ENCODE measurements at places on chromosomes 4 and X. TPM values are rescaled to one million over a fixed set of nuclear protein-coding genes. Genes with fewer than 3 reads are reported as not detected.

SMIM10 gene
- not detected for total RNA-seq

WDFY3 gene
- 2.1 TPM for total RNA-seq

DNA sequence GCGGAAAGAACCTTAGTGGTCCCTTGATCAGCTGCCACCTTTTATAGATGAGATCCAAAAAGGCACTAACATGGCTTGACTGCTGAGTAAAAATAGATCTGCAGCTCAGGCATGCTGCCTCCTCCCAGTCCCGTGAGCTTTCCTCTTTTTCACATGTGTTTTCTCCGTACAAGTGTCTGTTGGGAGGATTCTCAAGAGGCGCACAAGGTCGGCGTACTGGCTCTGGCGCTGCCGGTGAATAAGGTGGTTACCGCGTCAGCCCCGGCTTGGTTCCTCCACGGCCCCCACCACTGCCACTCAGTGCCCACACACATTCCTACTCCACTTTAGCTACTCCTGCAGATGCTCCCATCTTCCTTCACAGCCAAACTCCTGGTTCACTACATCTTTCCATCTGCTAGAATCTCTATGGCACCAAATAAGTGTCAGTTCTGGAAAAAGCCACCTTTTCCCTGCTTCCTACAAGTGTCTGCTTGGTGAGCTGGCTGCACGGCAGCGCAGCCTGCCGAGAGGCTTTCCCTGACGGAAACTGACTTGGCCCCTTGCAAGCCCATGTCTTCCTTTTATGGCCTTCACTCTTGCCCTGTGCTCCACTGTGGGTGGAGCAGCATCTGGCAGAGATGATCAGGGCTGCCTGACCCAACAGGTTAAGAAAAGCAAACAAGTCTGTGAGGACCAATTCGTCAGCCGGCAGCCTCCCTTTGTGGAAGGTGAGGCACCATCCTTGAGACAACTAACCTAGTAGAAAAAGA, 99.8 kb downstream of the KLHL8 start:
- peaks cover 34% of the 10 kb centered on the region for H3K36me3 ChIP-seq
- peaks cover 15% of the 10 kb centered on the region for H3K4me1 ChIP-seq
- no peaks in the 10 kb centered on the region for H3K27me3 ChIP-seq
- no peak for DNase-seq
- H3K27ac ChIP-seq, result no peak overlapping the region

GRCh38 chr4:163866728-163867315, 372.3 kb downstream of the TMA16 start:
- H3K27me3 ChIP-seq, result no peaks in the 10 kb centered on the region
- no peaks in the 10 kb centered on the region for H3K36me3 ChIP-seq
- no peak for DNase-seq
- no peaks in the 10 kb centered on the region for H3K4me1 ChIP-seq

DNA sequence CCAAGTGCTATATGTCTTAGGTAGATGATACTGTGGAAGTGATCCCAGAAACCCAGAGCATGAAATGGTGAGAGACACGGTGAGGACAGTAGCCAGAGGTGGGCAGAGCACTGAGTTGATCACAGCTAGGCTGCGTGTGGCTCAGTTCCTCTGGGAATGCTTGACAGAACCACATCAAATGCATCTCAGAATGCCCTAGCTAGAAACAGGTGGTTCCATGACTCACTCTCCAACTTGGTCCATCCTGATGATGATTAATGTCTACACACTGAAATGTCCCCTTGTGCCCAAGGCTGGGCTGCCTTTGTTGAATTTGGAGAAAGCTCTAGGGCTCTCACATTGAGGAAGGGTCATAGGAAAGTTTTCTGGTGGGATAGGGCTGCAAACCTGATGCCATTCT, 113.6 kb downstream of the ZNF518B start:
- H3K4me3 ChIP-seq, result no peak overlapping the region
- no peaks in the 10 kb centered on the region for H3K36me3 ChIP-seq
- no peaks in the 10 kb centered on the region for H3K4me1 ChIP-seq
- no peak for DNase-seq
- no peaks in the 10 kb centered on the region for H3K27me3 ChIP-seq

GRCh38 chr4:41533680-41534079, 4.3 kb upstream of the LIMCH1 start:
- H3K36me3 ChIP-seq, result no peaks in the 10 kb centered on the region
- no peak for DNase-seq
- no peak overlapping the region for H3K27ac ChIP-seq
- no peaks in the 10 kb centered on the region for H3K27me3 ChIP-seq
- H3K4me3 ChIP-seq, result no peak overlapping the region

DNA sequence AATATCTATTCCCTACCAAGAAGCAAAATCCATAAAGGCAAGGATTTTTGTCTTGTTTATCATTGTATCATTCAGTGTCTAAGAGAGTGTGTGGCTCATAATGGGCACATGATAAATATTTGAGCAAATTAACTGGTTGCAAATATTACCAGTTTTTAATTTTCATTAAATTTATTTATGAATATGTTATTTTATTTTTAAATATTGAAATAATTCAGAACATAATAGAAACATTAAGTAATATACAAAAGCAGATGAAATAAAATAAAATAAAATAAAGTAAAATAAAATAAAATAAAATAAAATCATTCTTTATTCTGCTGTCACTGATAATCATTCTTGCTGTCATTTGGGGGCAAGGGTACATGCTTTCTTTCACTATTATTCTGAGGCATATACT, 120.9 kb downstream of the NPFFR2 start:
- no peak overlapping the region for H3K4me3 ChIP-seq
- no peaks in the 10 kb centered on the region for H3K4me1 ChIP-seq
- no peak overlapping the region for H3K27ac ChIP-seq
- H3K27me3 ChIP-seq, result no peaks in the 10 kb centered on the region

GRCh38 chr4:122762966-122763716, 30.6 kb downstream of the BBS12 start:
- no peak overlapping the region for H3K4me3 ChIP-seq
- H3K27me3 ChIP-seq, result no peaks in the 10 kb centered on the region
- H3K27ac ChIP-seq, result no peak overlapping the region
- no peak for DNase-seq
- H3K4me1 ChIP-seq, result peaks cover 15% of the 10 kb centered on the region
- no peaks in the 10 kb centered on the region for H3K36me3 ChIP-seq

- H3K4me1 ChIP-seq, result no peaks in the 10 kb centered on the region
- H3K4me3 ChIP-seq, result no peak overlapping the region
- H3K36me3 ChIP-seq, result no peaks in the 10 kb centered on the region
- no peak overlapping the region for H3K27ac ChIP-seq
- no peak for DNase-seq
Measured at GRCh38 chrX:57417827-57418226, 131.3 kb downstream of the FAAH2 start.

DNA sequence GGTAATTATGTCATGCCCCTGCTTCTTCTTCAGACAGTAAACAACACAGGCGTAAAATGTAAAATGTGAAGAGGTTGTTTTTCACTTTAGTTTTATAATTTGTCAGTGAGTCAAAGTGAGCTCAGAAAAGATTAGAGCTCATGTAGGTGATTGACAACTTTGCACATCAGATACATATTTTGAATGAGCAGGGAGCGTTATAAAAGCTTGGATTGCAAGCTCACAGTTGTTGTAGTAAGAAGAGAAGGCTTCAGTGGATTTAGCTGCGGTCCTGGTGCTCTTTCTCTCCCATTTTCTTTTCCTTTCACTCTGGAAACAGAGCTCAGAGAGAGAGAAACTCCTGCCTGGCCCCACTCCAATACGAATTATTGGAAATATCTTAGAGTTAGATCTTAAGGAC, 26.4 kb downstream of the MTMR1 start:
- H3K27me3 ChIP-seq, result no peaks in the 10 kb centered on the region
- no peaks in the 10 kb centered on the region for H3K36me3 ChIP-seq

Data from CD4-positive, alpha-beta memory T cell (primary cell).